ENCODE measurements at places on chromosomes 4 and X.

GRCh38 chrX:150409486-150409885, 46.4 kb downstream of the MAMLD1 start:
- no peak for DNase-seq

GRCh38 chrX:120450163-120450562, 18.9 kb downstream of the LAMP2 start:
- DNase-seq = no peak

DNA sequence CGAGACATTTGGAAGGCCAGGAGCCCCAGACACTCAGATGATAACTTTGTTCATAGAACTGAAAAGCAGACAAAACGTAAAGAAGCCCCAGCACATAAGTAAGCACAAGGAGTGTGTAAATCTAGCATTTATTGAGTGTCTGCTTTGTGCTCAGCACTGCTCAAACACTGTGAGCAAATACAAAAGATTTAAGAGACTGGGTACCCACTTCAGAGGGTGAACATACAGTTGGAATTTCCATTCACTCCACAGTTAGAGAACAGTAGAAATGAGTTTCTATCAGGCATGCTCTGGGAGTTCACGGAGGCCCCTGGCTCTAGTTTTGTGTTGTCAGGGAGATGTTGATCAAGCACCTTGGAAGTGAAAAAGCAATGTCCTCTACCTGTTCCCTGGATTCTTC, 39.8 kb downstream of the ACE2 start:
- DNase-seq = no peak

DNA sequence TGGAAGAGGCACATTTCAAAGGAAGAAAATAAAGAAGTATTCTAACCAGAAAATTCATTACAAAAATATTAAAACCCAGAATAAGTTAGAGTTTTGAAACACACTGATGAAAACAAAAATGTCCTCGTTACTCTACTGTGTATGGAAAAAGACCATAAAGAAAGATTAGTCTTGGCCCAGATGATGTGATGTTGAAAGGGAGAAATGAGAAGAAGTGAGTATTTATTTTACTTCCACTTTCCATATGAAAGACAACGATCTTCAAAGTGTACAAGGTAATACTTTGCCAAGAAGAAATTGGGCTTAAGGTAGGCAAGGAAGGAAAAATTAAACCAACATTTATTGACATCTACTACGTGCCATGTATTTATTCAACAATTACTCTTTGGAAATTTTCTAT, 48.6 kb upstream of the EMCN start:
- no peak for DNase-seq

- DNase-seq = no peak
These were observed 89.9 kb upstream of the MAOA start for GRCh38 chrX:43566170-43566569.

DNA sequence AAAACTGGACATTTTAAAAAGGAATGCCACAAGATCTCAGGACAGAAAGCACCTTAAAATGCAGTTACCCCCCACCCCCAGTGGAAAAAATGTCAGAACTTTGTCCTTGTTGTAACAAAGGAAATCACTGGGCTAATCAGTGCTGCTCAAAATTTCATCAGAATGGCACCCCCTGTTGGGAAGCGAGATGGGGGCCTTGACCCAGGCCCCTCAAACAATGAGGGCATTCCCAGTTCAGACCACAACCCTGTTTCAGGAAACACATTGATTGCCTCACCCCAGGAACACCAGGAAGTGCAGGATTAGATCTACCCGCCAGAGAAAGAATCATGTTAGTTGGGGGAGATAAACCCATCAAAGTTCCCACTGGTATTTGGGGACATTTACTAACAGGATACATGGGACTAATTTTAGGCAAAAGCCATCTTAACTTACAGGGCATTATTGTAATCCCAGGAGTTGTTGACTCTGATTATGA, 16.4 kb downstream of the SPIN2B start:
- DNase-seq = no peak
